Ovary (tissue), 10 donors: ENCODE measurements at places on chromosomes 3 and 15. TPM values are rescaled to one million over a fixed set of nuclear protein-coding genes. Genes with fewer than 3 reads are reported as not detected.

MOBP gene
- total RNA-seq: 0.23 TPM

ITGB5 gene
- 31.0 TPM for total RNA-seq

- H3K36me3 ChIP-seq: no peaks in the 10 kb centered on the region
- no peaks in the 10 kb centered on the region for H3K27me3 ChIP-seq
- H3K4me1 ChIP-seq: peaks cover 5% of the 10 kb centered on the region
These were observed 2.1 kb downstream of the UBE3A start for GRCh38 chr15:25436707-25437106.

- peaks cover 13% of the 10 kb centered on the region for H3K4me1 ChIP-seq
- H3K36me3 ChIP-seq: no peaks in the 10 kb centered on the region
These were observed 99.0 kb downstream of the TMCC1 start for GRCh38 chr3:129794311-129795185.

- no peaks in the 10 kb centered on the region for H3K4me1 ChIP-seq
- no peaks in the 10 kb centered on the region for H3K27me3 ChIP-seq
- no peaks in the 10 kb centered on the region for H3K36me3 ChIP-seq
- H3K27ac ChIP-seq: no peak overlapping the region
- H3K4me3 ChIP-seq: no peak overlapping the region
These were observed 25.5 kb upstream of the FRMD4B start for GRCh38 chr3:69411346-69411745.

DNA sequence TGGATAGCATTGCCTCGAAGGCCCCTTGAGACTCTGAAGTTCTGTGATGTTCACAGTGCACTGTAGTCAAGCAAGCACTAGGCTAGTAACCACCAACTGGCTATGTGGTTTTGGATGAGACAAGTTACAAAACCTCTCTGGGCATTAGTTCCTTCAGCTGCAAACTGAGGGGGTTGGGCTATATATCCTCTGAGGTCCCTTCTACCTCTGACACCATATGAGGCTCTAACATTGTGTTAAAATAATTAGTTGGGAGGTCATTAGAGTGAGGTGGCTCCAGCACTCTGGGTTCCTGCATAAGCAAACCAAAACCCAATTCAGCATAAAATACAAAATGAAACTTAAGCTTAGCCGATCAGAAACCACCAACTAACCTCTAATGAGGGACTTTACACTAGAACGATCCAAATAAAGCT is 209.5 kb upstream of the LRRN1 start:
- no peak for DNase-seq
- no peak overlapping the region for H3K4me3 ChIP-seq
- H3K27me3 ChIP-seq: no peaks in the 10 kb centered on the region
- no peak overlapping the region for H3K27ac ChIP-seq

DNA sequence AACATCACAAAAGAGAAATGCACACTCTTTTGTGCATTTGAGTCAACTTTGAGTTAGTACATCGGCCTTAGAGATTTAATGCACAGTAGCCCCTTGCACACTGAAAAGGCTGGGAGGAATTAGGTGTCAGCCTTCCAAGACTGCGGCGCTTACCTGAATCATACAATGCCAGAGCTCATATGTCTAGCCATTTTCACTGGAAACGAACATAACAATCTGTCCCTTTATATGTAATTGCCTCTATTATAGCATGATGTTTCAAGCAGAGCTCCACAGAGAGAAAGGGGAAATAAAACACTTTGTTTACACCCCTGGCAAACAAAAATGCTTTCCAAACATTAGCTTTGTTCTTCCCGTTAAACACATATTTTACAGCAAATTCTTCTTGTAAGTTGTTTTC is 315.7 kb upstream of the SLCO3A1 start:
- no peak overlapping the region for H3K4me3 ChIP-seq
- no peaks in the 10 kb centered on the region for H3K27me3 ChIP-seq
- H3K4me1 ChIP-seq: no peaks in the 10 kb centered on the region
- no peak for DNase-seq
- H3K36me3 ChIP-seq: no peaks in the 10 kb centered on the region
- no peak overlapping the region for H3K27ac ChIP-seq

DNA sequence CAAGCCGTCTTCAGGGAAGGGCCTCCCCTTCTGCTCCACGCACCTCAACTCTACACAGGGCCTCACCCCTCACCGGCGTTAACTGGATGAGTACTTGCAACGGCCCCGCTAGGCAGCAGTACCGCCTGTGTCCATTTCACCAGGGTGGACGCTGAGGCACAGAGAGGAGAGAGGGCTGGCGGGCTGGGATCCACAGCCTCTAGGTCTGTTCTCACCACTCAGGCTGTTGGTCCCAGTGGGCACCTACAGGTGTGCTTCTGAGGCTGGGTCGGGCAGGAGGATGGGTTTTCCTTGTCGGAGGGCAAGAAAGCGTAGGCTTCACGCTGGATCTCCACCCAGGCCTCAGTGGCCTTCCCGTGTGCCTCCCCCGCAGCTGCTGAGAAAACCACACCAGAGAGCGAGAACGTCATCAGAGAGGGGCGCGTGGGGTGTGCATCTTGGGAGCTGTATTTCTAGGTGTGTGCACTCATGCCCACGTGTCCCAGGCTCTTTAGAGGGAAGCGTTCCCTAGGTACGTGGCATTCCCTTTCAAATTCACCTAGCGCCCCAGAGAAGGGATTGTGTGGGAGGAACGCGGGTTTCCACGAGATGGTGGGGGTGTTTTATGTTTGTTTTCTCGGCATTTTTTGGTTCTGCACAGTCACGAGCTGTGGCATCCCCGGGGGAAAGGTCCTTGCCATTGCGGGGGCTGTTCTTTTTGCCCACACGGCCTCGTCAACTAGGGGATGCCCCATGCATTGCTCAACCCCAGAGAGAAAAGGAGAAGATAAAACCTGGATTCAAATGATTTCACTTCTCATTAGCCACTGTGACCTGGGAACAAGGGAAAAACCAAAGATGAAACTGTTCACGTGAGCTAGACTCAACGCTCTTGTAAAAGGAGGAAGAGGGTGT is 67.7 kb downstream of the MGLL start:
- no peaks in the 10 kb centered on the region for H3K27me3 ChIP-seq
- H3K4me1 ChIP-seq: no peaks in the 10 kb centered on the region
- no peak overlapping the region for H3K4me3 ChIP-seq
- DNase-seq: no peak

GOLGA8G gene
- total RNA-seq: not detected

CHRNA7 gene
- total RNA-seq: 4.5 TPM

GRCh38 chr3:4744405-4745234 is 234.6 kb upstream of the BHLHE40 start:
- H3K36me3 ChIP-seq: no peaks in the 10 kb centered on the region
- H3K4me3 ChIP-seq: no peak overlapping the region
- H3K4me1 ChIP-seq: peaks cover 18% of the 10 kb centered on the region
- no peaks in the 10 kb centered on the region for H3K27me3 ChIP-seq

- H3K4me3 ChIP-seq: no peak overlapping the region
- no peaks in the 10 kb centered on the region for H3K36me3 ChIP-seq
- H3K4me1 ChIP-seq: no peaks in the 10 kb centered on the region
- DNase-seq: no peak
- no peak overlapping the region for H3K27ac ChIP-seq
These were observed 103.0 kb upstream of the HES1 start for GRCh38 chr3:194032828-194033435.

GRCh38 chr3:42906070-42906847 is at the start of gene ZNF662:
Gene ZNF662 (plus strand): TSS chr3:42906142. CDS start chr3:42908115, 1,973 bp downstream.
- H3K4me3 ChIP-seq: peak within 1 kb of the TSS; percentile 76
- peaks cover 5% of the 10 kb centered on the region for H3K4me1 ChIP-seq
- H3K36me3 ChIP-seq: peaks cover under 1% of the 10 kb centered on the region
- H3K27ac ChIP-seq: peak within 1 kb of the TSS; percentile 48
- peak; percentile 71 for DNase-seq
- no peaks in the 10 kb centered on the region for H3K27me3 ChIP-seq

GRCh38 chr3:195701042-195701915 is 19.5 kb upstream of the MUC20 start:
- H3K36me3 ChIP-seq: no peaks in the 10 kb centered on the region
- H3K4me1 ChIP-seq: no peaks in the 10 kb centered on the region
- H3K27ac ChIP-seq: no peak overlapping the region
- H3K4me3 ChIP-seq: no peak overlapping the region

FBXL22 gene
- total RNA-seq: 10.9 TPM

WNT5A gene
- 13.4 TPM for total RNA-seq

LRRC34 gene
- total RNA-seq: 4.3 TPM
